SK-N-SH treated with all-trans-retinoic acid at 6 μM for 48 hours (cell line): ENCODE measurements at places on chromosomes 12 and 14.

DNA sequence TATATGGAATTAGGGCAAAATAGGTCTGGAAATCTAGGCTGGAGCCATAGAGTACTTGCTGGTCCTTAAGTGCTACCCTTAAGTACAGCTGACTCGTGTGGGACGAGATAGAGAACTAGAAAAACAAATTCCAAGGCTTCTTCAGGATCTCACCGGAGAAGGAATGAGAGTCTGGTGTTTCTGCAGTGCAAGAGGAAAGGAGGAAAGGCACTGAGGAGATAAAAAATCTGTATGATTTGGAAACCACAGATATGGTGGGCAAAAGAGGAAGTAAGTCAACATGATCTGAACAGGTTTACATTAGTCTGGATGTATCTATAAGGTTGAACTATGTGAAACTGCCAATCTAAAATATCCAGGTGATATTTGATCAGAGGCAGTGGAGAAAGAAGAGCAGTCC, 134.4 kb upstream of the SOX5 start:
- ATAC-seq: no peak

DNA sequence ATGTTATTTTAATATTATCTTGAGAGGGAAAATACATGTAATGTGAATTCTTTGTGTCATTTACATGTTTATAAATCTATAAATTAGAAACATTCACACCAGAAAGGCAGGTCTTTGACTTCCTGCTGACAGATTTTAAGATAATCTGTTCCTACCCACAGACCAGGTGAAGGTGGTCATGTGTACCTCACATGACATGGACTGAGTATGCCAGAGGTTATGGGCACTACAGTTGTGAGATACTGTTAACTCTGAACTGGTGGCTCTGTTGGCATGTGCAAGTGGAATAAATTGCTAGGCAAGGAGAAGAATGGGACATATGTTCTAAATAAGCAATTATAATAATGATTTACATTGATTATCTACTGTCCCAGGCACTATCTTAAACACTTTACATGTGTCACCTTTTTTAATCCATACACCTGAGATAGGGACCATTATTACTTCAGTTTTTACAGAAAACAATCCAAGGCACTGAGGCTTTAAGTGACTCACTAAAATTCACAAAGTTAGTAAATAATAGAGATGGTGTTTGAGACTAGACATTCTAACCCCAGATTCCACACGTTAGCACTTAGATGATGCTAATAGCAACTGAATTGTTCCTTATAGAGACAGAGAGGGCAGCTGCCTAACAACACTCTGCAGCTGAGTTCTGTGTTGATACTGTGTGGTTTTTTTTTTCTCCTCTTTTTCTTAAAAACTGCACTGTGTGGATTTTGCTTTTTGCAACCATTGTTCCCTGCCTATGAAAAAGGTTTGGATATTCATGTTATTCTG, 23.8 kb downstream of the SLC16A7 start:
- no peak for ATAC-seq

- no peak for ATAC-seq
Measured at GRCh38 chr12:73225371-73225937, 953.3 kb downstream of the TRHDE start.

DNA sequence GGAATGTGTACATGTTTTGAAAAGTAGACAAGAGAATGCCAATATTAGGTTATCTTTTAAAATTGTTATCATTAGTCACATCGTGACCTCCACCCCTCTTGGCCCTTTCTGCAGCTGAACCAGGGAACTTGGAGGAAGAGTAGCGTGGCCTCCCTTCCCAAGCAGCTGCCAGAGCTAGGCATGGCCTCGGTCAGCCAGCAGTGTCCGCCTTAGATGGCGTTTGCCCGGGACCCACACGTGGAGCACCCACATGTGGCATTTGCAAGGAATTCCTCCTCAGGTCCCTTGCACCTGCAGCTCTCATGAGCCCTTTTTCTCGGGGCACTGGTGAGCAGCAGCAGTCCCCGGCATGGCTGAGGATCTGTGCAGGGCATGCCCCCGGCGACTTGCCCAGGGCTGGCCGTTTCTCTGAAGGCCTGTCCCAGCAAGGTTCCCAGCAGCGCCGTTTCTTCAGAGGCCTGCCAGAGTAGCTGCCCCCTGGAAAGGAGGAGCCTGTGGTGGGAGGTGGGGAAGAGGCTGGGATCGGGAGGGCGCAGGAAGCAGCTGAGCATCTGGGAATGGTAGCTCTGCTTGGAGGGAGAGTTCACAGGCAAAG, 10.8 kb downstream of the JDP2 start:
- ATAC-seq: no peak

GRCh38 chr14:98369344-98369743, 902.7 kb downstream of the BCL11B start:
- no peak for ATAC-seq

GRCh38 chr14:30935445-30935844, 61.1 kb downstream of the COCH start:
- ATAC-seq: no peak
